ENCODE measurements at places on chromosomes 11 and 22.

GRCh38 chr11:20010156-20010850 lies 150.0 kb downstream of the DBX1 start:
- no peak for DNase-seq

GRCh38 chr22:44691796-44692661 lies 10.0 kb upstream of the PRR5 start:
- no peak for DNase-seq

DNA sequence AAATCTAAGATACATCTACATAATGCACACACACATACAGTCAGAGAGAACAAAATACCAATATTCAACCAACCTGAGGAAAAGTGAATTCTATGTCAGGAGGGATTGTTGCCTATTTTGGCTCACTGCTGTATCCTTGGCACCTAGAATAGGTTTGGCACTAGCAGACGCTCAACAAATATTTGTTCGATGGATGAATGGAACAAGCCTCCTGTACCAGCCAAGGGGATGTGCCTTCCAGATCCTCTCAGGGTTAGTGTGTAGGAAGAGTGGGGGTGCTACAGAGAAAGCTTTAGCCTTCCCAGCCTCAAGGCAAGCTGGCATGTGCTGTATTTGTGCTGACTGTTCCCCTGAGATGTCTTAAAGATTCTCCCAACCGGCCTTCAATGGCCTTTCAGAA lies 23.3 kb upstream of the POU2AF1 start:
- no peak for DNase-seq

GRCh38 chr11:8932564-8933180 lies at the start of gene C11orf16:
Gene C11orf16, minus strand, starts transcription at chr11:8932947. Its CDS starts 639 bp downstream, at chr11:8932308.
- DNase-seq: no peak

DNA sequence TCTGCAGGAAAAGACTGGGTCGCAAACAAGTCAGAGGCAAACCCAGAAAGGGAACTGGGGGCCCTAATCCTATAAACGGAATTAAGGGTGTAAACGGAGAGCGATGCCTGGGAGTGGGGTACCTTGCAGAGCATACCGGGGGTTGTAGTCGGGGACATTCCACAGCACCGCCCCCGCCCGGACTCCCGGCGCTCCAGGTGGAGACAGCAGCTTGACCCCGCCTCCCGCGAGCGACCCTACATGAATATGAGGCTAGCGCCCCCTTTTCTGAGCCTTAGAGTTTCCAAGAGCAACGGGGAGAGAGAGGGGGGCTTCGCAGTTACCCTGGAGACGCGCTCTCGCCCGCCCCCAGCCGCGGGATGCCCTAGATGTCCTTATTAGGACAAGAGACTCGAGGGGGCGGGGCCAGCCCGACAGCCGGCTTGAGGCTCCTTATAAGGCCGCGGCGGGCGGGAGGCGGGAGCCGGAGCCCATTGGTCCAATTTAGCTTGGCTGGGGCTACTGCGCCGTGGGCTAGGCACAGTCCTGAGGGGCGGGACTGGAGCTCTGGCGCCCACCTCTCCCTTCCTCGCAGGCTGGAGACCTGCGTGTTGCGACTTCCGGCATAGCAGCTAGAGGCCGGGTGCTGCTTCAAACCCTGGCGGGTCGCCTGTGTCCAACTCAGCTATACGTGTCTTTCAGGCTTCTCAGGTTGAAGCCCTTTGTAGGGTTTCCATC lies 980 bp upstream of the MUS81 start:
- DNase-seq: peak; percentile 97

Data from activated naive CD8-positive, alpha-beta T cell treated with anti-CD3 and anti-CD28 coated beads, Interleukin-2, amount 50 U/mL, for 16 hours (primary cell).